ENCODE measurements at places on chromosomes 2 and 18. TPM values are rescaled to one million over a fixed set of nuclear protein-coding genes. Genes with fewer than 3 reads are reported as not detected.
A peak's percentile ranks its signal among the peaks of the same experiment; 100 is the strongest.

GRCh38 chr2:209411296-209411695, 12.6 kb upstream of the MAP2 start:
- no peak for DNase-seq

DNA sequence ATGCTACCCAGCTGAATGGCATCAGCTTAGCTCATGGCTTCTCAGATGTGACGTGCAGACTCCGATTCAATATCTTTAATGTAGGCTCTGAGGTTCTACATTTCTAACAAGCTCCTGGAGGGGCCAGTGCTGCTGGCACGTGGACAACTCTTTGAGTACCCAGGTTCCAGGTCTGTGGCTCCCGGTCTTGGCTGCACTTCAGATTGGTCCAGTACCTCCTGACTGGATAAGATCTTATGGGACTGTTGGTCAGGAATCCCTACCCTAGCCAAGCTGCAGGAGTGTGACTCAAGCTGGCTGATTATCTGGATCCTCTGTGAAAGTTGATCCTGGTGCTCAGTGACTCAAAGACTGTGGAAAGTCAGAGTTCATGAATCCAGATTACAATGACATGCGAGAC, 222.1 kb downstream of the ANKRD30B start:
- DNase-seq: peak; percentile 89

GRCh38 chr2:67048314-67048713, 348.8 kb upstream of the ETAA1 start:
- DNase-seq: no peak

GRCh38 chr2:150391779-150392178, 95.7 kb downstream of the RND3 start:
- DNase-seq: no peak

GRCh38 chr18:76495006-76495370, at the start of gene ZNF516:
Gene ZNF516 (minus strand): TSS chr18:76495242. CDS start chr18:76443054, 52,188 bp downstream.
- peak; percentile 89 for DNase-seq

DNA sequence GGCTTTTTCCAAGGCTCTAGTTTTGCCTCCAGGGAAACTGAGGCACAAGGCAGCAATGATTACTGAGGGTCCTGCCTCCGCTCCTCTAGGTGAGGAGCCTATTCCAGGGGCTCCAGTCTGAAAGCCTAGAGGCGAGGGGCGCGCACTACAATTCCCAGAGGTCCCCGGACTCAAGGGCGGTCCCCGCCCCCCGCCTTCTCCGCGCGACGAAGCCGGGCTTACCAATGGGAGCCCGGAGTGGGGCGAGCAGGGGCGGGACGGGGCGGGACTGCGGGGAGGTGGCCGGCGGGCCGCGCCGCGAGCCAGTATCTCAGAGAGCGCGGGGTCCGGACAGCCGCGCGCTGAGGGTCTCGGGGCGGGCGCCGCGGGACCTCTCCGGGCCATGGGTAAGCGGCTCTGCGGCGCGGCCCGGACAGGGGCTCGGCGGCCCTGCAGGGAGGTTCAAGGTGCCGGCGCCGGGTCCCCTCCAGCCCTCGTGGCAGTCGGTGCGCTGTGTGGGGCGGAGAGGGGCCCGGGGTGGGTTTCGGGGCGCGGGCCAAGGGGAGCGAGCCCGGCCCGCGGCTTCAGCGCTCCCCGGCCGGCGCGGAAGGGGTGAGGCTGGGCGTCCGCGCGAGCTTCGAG, at the start of gene ARID5A:
Gene ARID5A, plus strand, starts transcription at position 308 of the 621 bp plus-strand sequence. Its CDS starts 75 bp downstream, at position 383.
- DNase-seq: peak; percentile 99

DNA sequence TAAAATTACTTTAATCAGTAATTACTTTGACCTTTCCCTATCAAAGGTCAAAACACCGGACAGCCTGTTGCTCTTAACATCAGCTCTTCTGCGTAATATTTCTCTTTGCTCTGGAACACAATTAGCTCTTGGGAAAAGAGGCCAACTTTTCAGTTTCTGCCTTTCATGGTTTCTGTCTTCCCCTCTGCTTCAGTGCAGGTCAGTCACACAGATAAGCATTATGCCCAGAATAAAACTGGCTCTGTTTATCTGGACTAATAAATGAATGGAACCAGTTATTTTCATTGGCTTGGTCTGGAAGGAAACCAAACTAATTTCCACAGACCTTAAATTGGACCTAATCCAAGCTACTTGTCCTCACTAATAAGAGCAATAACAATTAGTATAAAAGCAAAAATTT, 26.2 kb upstream of the GALNT3 start:
- no peak for DNase-seq

DNA sequence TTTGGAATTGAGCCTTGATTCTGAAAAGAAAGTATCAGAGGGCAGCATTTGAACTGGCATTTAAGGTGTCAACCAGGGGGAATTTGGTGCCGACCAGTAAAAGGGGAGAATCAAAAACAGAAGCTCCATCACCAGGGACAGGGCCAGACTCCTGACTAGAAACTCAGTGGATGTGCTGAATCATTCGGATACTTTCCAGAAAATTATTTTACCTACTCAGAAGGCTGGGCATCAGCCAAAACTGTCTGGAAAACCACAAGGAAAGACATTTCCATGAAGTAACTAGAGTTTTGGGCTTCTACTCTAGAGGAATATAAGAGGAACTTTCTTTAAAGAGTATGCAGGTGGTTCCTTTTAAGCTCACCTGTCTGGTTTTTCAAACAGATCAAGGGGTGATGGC, 756.6 kb downstream of the RNF144A start:
- DNase-seq: peak; percentile 47

DNA sequence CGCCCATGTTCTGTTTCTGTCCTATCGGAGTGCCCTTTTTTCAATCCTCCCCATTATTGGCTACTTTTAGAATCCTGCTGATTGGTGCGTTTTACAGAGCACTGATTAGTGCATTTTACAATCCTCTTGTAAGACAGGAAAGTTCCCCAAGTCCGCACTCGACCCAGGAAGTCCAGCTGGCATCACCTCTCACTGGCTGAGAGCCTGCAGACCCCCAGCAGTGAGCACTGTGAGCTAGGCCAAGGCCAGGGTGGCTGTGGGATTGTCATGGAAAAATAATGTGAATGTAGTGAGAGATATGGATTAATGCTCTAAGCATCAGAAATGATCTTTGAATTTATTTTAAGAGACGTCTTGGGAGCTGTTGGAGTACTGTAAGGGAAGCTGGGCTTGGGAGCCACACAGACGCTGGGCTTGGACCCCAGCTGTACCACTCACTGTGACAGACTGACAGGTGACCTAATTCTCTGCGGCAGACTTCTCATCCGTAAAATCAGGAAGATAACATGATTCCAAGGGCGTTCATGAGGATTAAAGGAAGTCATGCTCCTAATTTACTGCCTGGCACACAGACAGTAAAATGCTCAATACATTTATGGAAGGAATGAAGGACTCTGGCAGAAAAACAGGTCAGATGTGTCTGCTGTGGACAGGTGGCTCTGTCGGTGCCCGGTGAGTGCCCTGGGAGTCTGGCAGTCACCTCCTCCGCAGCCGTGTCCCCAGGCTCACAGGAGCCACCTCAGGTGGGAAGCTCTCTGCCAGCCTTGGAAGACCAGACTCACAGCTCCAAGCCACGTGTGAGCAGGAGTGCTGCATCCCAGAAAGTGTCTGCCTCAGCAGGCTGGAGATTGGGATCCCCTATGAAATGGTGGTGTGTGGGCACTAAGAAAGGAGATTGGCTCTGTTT, 105.5 kb downstream of the FAM168B start:
- no peak for DNase-seq

GRCh38 chr2:5507367-5507766, 184.8 kb upstream of the SOX11 start:
- DNase-seq: no peak

GRCh38 chr2:2636813-2637212, 305.7 kb upstream of the MYT1L start:
- DNase-seq: no peak

DNA sequence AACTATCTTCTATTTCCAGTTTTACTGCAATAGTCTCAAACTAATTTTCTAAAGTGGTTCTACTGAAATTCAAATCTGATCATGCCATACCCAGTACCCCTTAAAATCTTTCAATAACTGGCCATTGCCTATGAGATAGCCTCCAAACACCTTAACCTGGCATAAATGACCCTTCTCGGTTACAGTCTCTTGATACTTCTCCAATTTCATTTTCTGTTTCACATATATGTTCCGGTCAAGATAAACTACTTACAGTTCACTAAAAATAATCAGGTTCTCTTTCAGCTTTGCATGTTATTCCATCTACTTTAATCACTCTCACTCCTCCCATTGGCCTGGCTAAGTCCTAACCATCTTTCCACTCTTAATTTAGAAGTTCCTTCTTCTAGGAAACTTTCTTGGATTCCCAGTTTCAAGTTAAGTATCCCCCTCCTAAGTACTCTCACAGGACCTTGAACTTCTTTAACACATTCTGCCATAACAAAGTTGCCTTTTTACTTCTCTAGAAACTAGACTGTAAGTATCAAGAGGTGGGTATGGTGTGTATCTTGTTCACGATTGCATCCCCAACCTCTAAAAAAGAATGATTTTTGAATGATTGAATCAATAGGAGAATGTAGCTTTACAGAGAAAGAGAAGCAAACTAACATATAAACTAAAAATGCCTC, 110.2 kb upstream of the RBBP8 start:
- DNase-seq: no peak

NEU4 gene
- not detected for total RNA-seq

CABYR gene
- total RNA-seq: 4.0 TPM
